NCI-H1694 (cell line): ENCODE measurements at places on chromosomes 7 and 10.

DNA sequence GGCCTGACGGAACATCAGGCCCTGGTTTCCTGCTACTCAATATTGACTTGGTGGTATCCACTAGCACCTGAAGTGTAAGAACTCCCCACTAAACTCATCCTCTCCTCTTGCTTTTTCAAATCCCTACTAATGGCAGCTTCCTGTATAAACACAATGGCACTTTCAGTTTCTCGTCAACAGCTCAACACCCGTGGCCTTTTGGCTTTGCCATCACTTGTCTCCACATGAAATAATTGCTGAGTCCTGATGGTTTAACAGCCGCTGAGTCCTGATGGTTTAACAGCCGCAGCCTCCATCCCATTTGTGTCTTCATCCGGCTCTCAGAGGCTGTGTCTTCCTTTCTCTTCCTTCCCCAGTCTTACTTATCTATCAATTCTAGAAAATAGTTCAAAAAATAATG, 261.4 kb upstream of the PITRM1 start:
- DNase-seq: no peak

DNA sequence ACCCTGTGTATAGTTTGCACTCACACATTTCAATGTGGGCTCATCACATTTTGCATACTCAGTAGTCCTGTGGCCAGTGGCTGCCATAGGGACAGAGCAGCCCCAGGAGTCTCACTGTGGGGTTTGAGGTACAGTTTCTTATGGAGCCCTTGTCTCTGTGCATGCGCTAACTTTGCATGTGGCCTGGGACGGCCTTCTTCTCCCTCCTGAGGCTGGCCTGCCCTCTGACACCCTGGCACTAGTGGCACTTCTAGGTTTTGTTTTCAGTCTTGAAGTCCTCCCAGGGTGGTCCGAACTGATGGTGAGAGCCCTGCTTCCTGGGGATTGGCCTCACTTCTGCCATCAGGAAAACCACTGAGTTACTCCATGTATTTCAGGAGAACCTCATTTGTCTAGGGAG, 21.2 kb downstream of the NACAD start:
- no peak for DNase-seq

- no peak for DNase-seq
These were observed 54.4 kb downstream of the STK17A start for GRCh38 chr7:43637114-43637806.

- DNase-seq: no peak
These were observed 1101.7 kb upstream of the GHITM start for GRCh38 chr10:83037653-83038052.

GRCh38 chr7:143389316-143390103, 8.4 kb downstream of the ZYX start:
- no peak for DNase-seq

- no peak for DNase-seq
These were observed 46.9 kb upstream of the GPR26 start for GRCh38 chr10:123619067-123619855.

DNA sequence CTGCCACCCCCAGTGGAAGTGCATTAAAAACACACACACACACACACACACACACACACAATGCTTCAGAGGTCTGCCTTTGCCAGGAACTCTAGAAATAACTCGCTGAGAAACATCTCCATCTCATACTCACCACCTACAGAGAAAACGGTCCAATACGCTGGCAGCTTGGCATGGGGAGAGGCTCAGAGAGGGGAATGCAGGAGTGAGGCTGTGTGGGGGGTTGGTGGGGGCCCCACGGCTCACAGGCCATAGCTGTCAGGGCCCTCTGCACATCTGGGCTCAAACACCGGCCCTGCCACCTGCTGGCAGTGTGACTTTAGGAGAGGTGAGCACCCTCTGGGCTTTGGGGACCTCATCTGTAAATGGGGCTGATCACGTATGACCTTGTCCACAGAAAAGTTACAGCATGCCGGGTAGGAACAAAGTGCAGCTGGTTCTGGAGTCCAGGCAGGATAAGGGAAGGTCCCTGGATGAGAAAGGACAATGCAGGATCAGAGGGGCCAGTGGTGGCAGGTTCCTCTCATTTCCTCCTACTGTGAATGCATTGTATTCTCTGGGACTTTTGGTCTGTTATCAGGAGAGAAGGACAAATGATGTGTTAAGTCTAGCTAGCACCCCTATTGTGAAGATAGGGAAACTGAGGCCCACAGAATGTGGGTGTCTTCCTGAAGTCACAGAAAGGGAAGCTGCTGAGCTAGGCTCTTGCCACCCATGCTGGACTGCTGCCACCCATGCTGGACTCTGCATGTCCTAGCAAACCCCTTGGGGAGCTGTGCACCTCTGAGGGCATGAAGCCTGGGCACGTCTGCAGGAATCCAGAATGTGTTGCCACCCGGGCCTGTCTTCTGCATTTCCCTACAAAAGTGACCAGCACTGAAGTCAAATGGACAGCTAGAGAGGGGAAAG, 404.6 kb downstream of the RPS24 start:
- no peak for DNase-seq
